ENCODE measurements at places on chromosomes 3 and 15.

DNA sequence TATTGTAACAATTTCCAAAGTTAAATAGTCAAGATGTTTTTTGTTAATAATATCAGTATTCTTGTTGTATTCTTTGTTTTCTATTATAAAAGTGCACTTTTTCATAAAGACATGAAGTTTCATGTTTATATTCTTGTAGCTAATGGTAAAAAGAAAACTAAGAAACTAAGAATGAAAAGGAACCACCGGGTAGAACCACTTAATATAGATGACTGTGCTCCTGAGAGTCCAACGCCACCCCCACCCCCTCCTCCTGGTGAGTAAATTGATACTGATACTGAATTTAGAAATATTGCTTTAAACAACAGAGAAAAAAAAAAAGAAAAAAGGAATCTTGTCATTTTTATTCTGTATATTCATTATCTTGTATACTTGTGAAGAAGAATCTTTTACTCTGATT, 13.4 kb downstream of the DHFR2 start:
- DNase-seq, result no peak

GRCh38 chr15:62940755-62941361, 101.7 kb upstream of the TPM1 start:
- DNase-seq, result peak; percentile 78

- DNase-seq, result no peak
These were observed 11.6 kb upstream of the DPH6 start for GRCh38 chr15:35557544-35557943.

DNA sequence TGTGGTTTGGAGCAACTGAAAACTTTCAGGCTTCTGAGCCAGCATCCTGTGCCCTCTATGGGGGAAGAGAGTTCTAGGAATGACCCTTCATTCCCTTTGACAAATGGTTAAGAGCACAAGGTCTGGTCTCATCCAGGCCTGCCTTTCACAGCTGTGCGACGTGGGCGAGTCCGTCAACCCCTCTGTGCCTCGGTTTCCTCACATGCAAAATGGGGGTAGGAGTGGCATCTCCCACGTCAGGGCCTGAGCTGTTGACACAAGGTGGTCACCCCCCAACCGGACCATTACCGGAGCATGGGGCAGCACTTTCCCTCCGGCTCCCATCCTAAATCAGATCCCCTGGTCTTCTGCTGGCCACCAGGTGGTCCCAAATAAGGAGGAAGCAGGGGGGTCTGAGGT, 70.4 kb downstream of the ATP2B2 start:
- no peak for DNase-seq

DNA sequence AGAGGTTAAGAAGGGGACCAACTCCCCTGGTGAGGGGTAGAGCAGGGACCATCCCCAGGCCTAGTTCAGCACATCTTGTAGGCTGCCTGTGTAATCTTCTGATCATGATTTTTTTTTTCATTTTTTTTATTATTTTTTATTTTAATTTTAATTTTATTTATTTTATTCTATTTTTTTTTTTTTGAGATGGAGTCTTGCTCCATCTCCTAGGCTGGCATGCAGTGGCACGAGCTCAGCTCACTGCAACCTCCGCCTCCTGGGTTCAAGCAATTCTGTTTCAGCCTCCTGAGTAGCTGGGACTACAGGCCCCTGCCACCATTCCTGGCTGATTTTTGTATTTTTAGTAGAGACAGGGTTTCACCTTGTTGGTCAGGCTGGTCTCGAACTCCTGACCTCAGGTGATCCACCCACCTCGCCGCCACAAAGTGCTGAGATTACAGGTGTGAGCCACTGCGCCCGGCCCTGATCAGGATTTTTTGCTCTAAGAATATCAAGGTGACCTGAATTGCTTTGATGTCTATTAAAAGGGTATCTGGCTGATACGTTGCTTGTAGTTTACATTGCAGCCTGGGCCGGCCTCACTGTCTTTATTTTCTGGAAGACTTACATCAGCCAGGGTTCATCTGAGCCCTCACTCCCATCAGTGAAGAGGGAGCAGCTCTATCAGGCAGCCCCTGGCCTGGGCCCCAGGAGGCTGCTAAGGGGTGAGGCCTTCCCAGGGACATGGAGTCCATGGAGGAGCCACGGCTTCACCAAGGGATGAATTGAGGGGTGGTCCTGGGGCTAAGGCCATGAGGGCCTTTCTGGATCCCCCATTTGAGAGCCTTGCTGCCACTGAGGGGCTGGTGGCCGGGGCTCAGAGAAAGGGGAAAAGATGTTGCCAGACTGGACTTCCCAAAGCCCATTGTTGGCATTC, 10.7 kb downstream of the SYNM start:
- DNase-seq, result no peak

DNA sequence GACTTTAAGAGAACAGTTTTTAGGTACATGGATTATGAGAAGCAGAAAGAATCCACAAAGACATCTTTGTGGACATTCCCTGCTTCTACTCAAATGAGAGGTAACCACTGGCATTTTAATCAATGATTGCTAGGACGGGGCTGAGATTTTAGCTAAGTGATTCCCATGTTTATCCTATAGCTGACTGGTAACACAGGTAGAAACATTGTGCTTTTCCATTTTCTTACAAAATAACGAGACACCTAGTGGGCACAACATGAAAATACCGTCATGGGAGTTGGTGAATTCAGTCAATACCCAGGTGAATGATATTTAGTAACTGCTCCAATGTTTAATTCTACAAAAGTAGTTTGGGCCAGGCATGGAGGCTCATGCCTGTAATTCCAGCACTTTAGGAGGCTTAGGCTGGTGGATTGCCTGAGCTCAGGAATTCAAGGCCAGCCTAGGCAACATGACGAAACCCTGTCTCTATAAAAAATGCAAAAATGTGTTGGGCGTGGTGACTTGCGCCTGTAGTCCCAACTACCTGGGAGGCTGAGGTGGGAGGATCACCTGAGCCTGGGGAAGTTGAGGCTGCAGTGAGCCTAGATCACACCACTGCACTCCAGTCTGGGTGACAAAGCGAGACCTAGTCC, 37.2 kb upstream of the DENND4A start:
- DNase-seq, result no peak

GRCh38 chr3:135125171-135125801, 330.2 kb downstream of the EPHB1 start:
- no peak for DNase-seq

- no peak for DNase-seq
These were observed 31.6 kb downstream of the ANP32A start for GRCh38 chr15:68789091-68789490.

DNA sequence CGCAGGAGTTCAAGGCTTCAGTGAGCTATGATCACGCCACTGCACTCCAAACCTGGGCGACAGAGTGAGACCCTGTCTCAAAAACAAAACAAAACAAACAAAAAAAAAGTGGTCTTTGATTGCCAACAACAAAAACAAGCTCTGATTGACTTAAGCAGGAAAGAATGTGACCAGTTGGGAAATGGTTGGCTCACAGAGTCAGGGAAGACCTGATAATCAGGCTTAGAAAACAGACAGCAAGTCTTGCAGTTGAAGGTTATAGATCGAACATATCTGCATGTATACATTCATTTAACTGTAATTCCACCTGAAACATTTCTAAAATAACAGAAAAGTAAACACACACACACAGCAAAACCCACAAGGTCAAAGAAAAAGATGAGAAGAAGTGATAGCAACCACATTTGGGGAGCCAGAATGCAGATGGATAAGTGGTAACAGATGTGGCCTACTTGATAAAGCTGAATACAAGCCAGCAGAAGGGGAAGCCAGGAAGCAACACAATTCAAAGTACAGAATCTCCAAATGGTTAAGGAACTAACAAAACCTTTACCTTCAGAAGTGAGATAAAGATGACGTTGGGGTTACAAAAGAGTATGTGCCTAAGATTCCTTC, 699.9 kb upstream of the ZNF385D start:
- no peak for DNase-seq

DNA sequence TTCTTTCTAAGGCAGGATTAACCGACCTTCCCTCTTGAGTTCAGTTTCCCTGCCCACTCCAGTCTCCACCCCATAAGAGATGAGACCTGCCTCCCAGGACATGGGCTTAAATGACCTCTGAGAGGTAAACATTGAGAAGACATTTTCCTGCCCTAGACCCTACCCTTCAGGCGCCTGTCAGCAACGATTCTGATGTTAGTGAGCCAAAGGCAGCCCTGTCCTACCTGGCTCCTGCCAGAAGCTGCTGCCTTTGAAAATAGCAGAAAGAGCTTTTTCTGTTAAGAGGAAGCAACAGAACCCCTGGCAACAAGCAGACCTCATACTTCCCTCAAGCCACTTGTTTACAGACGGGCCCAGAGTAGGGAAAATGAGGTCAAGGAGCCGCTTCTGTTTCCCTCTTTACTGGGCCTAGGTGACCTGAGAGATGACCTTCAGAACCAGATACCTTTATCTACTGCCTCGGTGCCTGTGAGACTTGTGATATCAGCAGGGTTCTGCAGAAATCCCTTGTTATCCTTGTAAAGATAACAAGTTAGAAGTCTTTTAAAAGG, 52.0 kb downstream of the CD200R1L start:
- no peak for DNase-seq

DNA sequence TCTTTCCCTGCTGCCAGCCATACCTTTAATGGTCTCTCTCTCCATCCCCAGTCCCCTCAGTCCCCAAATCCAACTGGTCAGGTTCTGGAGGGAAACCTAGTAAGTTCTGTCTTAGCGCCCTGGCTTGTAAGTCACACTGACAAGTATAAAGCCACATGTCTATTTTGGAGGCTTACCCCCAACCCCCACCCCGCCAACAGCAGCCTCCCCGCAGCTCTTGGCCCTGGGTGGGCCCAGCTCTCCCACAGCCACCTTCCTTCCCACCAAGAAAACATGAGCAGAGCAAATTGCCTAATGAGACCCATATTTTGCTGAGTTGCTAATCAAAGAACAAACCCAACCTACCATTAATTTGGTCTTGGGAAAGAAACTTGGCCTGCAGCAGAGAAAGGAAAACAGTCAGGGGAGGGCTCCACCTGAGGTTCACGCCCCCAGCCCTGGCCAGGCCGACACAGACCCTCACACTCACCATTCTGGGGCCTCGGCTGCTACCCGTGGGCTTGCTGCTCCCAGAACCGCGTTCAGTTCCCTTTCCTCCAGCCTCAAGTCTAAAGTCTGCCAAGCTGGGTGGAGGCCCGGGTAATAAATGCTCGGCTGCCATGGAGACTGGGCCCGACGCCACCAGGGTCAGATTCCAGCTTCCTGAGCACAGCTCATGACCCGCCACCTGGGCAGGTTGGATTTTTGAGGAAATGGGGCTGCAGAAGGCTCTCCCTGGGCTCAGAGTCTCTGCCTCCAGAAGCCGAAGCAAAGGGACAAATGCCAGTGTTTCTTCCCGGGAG, at the start of gene CALML4:
TSS of gene CALML4 (minus strand) at position 557 of the 782 bp plus-strand sequence. CDS start at position 472, 85 bp downstream.
- DNase-seq, result peak; percentile 70

DNA sequence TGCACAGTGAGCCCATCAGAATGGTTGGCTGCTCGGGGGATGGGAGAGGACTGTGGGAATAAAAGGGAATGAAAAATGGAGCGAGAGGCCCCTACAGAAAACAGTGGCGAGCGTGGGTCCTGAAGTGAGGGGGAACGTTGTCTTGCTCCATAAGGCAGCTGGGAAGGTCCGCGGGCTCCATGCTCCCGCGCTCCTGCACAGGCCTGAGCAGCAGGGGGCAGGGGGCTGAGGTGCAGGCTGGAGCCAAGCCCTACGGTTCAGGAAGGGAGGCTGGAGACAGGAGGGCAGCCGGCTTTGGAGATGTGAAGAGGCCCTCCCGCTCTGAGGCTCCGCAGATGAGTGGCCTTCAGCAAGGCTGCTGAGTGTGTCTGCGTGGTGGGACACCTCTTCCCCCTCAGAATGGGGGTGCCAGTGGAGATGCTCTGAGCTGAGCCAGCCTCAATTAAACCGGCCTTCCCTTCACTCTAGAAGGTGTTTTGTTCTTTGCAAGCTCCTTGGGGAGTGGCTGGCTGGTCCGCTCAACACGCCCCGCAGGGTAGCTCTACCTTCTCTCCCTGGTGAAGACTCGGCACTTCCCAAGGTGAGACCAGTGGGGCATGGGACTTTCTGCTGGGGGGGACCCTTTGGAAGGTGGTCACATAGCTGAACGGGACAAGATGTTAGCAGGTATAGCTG, 208.0 kb downstream of the XXYLT1 start:
- DNase-seq, result no peak

- no peak for DNase-seq
These were observed 33.3 kb upstream of the VPS33B start for GRCh38 chr15:91055548-91056331.

DNA sequence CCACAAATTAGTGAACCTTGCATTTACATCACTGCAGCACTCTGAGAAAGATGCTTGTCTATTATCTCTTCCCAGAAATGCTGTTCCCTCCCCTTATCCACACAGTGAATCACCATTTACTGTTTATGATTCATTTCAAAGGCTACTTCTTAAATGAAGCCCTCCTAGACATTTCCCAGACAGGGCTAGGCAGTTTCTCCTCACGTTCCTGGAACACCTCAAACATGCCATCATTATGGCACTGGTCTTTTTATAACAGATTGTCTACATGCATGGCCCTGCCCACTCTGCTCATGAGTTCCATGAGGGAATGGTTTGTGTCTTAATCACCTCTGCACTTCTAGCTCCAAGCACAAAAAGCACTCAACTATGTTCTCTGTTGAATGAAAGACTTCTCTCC, 32.2 kb upstream of the TM2D3 start:
- no peak for DNase-seq

GRCh38 chr3:143597774-143598652, 250.3 kb downstream of the SLC9A9 start:
- DNase-seq, result no peak

DNA sequence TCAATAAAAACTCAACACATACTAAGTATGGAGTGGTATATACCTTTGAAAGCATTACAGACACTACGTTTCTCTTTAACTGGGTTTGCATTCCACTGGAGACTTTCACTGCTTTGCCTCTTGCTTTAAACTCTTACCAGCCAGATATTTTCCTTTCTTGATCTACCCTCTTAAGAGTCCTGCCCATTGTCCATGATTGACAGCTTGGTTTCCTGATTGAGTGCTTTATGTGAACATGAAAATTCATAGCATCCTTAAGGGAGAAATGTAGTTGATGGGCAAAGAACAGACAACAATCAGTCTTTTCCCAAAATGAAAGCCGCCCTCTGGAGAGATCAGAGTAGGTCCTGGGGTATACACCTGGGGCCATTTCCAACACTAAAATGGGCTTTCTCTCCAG, 78.6 kb downstream of the PTPRG start:
- DNase-seq, result no peak

- peak; percentile 17 for DNase-seq
These were observed 3.5 kb downstream of the SLITRK3 start for GRCh38 chr3:165192610-165193192.

All from uterus (tissue), 4 donors.